T-helper 2 cell (primary cell): ENCODE measurements at places on chromosomes 7 and 10.

DNA sequence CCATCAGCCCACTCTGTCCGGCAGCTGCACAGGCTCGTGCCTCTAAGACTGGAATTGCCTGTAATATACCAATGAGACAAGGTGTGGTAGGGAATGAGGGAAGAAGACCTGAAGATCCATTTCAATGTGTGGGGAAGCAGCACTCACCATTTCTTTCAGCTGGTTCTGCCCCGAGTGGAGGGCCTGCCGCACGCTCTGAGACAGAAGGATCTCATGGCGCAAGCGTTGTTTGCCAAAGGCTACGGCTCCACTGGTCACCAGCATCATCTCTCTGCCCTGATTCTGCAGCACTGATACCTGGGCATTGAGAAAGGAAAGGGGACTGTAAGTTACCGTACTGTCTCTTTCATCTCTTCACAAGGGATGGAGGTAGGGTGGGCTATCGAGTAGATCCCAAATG lies 19.4 kb downstream of the ALDH18A1 start:
- no peak for DNase-seq

GRCh38 chr7:47552621-47553020 lies 29.3 kb downstream of the TNS3 start:
- no peak for DNase-seq

DNA sequence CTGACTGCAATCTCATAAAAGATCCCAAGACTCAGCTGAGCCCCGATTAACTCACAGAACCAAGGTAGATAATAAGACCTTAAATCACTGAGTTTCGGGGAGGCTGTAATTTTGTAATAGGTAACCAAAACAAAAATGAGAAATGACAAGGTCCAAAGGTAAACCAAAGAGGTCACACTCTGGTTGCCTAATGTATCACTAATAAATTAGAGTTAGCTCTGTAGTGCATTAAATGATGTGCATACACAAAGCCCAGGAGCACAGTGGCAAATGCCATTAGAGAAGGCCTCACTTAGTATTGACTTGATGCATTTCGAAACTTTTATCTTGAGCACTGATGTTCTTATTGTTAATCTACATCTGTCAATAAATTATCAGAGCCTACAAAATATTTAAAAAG lies 237.7 kb upstream of the CCDC6 start:
- no peak for DNase-seq

DNA sequence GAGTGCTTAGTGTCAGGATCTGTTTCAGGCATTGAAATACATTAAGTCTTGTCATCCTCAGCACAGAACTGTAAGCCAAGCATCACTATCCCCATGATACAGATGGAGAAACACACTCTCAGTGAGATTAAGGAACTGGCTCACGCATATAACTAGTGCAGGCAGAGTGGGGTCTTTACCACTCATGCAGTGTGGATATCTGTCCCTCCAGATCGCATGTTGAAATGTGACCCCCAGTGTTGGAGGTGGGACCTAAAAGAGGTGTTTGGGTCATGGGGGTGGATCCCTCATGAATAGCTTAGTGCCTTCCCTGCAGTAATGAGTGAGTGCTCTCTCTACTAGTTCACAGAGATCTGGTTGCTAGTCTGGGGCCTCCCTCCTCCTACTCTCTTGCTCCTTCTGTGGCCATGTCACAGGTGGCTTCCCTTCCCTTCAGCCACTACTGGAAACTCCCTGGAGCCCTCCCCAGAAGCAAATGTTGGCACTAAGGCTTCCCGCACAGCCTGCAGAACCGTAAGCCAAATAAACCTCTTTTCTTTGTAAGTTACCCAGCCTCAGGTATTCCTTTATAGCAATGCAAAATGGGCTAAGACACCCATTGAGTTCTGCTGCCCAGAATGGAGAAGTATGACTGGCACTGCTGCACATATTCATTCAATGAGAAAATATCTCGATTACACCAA lies 31.8 kb upstream of the MSMB start:
- DNase-seq, result no peak
